ENCODE measurements at places on chromosomes 3 and 15.
A peak's percentile ranks its signal among the peaks of the same experiment; 100 is the strongest.

- DNase-seq: no peak
Measured at GRCh38 chr15:31330836-31331235, 4.2 kb downstream of the KLF13 start.

- no peak for DNase-seq
Measured at GRCh38 chr3:107629566-107629965, 106.8 kb downstream of the BBX start.

- no peak for DNase-seq
Measured at GRCh38 chr3:11138371-11138770, 15.9 kb upstream of the HRH1 start.

DNA sequence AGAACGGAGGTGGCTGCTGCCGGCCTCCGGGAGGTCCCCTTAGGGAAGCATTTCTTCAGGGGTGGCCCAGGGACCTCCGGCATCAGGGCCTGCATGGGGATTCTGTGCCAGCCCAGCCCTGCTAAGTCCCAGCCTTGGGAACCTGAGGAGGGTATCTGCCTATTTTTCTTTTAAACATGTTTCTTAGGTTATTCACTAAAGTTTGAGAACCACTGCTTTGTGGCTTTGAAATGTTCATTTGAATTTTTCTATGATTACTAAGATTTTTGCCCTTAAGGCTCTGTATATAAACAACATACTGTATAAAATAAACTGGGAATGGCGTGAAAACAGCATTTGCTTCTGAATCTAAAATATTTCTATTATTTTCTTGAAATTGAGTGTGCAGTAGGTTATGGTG is 24.4 kb downstream of the FAN1 start:
- no peak for DNase-seq

GRCh38 chr3:183255348-183255730 is 2.3 kb downstream of the B3GNT5 start:
- DNase-seq: no peak

DNA sequence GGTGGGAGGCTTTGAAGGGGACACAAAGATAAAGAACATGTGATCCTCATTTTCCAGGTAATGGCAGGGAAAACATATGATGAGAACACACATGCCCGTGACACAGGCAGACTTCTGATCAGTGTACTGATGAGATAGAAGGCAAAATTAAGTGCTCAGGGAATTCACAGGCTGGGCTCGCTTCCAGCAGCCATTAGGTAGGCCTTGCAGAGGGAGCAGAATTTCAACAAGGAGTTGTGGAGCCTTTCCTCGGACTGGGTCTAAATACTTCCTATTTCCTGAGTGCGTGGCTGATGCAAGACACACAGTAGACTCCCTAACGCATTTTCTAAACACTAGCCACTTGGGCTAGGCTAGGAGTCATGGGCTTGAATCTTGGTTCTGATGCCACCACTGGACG is 74.0 kb upstream of the ETV5 start:
- no peak for DNase-seq

DNA sequence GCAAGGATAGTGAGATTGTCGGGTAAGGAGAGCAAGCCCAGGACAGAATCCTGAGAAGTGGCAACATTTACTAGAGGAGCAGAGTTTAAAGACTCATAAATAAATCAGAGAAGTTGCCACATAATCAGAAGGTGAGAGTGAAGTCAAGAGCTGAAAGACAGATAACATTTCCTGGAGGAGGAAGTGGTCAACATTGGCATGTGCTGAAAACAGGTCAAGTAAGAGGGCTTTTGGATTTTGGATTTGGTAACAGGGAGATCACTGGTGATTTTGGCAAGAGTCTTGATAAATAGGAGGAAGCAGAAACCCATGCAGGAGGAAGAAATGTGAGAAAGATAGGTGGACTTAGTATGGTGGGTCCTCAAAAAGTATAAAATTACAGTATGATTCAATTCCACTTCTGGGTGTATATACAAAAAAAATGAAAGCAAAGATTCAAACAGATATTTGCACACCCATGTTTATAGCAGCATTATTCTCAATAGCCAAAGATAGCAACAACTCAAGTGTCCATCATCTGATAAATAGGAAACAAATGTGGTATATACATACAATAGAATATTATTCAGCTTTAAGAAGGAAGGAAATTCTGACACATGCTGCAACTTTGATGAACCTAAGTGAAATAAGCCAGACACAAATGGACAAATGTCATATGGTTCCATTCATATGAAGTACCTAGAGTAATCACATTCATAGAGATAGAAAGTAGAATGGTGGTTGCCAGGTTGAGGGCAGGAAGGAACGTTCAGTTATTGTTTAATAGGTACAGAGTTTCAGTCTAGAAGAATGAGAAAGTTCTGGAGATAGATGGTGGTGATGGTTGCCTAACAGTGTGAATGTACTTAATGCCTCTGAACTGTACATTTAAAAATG is 27.3 kb upstream of the MBNL1 start:
- no peak for DNase-seq

GRCh38 chr3:71614869-71615268 is 31.3 kb upstream of the FOXP1 start:
- DNase-seq: no peak

DNA sequence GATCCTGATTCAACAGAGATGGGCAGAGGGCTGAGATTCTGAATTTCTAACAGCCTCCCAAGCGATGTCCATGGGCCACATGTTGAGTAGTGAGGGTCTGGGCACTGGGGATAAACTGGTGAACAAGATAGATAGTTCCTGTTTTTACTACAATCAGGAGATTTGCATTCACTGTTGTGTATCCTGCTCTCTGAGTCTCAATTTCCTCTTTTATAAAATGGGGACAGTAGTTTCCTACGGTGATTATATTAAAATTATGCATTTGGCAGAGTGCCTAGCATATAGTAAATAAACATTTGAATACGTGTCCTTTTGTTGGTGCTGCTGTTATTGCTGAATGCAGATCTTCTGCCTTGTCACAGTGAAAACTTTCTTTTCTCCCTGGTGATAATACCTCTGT is 102.5 kb downstream of the MYH15 start:
- no peak for DNase-seq

DNA sequence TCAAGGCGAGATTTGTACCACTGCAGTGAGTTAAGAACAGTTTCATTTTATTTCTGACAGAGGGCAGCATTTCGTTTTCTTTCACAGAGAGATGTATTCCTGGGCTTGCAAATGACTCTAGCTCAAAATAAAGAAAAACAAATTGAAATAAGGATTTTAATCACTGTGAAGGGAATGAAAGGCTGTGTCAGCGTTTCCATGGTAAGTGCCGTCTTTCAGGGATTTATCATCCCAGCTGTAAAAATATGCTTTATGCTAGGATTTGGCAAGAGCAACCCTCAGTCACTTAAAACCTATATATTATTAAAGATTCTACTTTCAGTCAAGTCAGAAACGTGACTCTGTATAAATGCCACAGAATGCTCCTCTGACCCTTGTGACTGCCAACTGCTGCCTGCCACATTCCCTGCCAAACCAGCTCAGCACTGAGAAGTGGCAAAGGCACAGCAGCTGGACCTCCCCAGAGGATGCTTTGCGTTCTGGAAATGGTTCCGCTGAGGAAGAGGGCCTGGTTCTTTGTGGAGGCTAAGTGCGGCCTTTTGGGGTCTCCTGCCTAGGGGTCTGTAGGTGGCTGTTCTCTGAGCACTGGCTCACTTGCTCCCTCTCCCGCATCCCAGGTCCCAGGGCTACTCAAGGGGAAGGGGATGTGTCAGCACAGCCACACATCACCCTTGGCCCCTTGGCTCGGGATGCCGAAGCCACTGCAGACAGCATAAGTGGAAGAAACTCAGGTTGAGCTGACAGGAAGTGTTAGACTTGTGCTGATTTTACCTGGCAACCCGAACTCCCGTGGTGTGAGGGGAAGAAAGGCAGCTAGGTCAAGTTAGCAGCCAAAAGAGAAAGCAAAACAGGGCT is 56.6 kb upstream of the POMGNT2 start:
- DNase-seq: peak; percentile 19

- no peak for DNase-seq
Measured at GRCh38 chr15:71551566-71551965, 258.8 kb upstream of the NR2E3 start.

DNA sequence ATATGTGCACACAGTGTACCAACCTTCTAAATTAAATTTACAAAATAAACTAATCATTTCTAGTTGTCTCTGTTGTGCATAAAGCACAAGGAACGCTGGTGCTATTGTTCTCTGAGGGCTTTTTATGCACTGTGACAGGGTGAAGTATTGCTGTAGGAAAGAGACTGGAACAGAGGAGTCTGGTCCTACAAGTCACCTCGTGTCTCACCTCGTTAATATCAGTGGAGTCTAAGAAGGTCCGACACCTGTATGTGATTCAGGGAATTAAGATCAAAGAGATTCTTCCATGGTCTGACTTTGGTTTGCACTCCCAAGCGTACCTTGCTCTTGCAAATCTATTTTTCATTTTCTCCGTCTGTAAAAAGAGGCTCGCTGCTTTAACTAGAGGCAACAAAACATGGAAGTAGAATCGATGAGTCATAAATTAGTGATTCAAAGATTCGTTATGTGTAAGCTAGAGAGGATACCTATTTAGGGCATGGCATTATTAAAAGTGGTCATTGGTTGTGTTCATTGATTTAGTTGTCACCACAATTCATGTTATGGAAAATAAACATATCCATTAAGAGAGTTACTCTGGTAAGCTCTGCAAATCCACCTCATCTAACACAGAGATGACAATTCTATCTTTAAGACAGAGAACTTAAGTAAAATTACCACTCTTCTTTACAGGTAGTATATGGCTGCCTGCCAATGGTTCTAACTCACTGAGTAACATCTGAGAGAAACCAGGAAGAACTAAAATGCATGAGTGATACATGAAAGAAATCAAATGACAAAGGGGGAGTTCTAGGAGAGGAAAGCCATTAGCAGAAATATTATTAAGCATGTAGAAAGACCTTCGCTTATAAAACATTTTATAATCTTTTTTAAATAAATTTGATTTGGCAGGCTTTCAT is 219.4 kb upstream of the GBE1 start:
- DNase-seq: no peak

DNA sequence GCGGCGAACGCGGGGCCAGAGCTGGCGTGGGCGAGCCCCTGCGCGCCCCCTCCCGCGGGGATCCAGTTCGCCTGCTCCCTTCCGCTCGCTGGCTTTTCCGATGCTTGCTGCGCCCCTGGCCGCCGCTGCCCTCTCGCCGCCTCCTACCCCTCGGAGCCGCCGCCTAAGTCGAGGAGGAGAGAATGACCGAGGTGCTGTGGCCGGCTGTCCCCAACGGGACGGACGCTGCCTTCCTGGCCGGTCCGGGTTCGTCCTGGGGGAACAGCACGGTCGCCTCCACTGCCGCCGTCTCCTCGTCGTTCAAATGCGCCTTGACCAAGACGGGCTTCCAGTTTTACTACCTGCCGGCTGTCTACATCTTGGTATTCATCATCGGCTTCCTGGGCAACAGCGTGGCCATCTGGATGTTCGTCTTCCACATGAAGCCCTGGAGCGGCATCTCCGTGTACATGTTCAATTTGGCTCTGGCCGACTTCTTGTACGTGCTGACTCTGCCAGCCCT is 721 bp downstream of the P2RY1 start:
- DNase-seq: no peak

DNA sequence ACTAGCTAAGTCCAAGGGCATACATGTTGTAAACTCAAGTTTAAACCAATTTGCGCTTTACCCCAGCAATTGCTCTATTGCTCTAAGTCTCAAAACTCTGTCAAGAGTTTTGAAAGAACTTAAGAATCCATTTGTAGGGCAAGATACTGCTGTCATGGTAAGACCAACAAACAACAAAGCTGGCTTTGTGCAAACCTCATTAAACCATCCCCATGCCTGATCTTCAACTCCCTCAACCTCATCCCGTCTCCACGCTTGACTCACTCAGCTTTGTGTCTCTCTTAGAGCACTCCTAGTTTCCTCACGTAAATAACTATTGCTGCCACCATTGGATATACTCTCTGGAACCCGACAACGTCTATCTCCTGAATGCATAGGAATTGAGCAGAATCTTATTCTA is 20.6 kb upstream of the ARHGEF26 start:
- no peak for DNase-seq

DNA sequence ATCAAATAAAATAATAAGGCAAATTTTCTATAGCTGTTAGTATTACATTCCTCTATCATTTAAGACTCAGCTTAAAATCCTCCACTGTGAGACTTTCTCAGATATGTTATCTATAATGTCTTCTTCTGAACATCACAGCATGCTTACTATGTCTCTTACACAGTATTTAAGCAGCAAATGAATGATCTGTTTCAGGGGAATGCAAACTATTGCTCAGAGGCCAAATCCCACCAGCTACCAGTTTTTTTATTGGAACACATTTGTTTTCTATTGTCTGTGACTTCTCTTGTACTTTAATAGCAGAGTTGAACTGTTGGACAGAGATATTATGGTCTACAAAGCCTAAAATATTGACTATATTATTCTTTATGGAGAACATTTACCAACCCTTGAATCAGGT is 59.6 kb downstream of the C3orf38 start:
- no peak for DNase-seq

- no peak for DNase-seq
Measured at GRCh38 chr3:129415378-129415777, 13.1 kb downstream of the EFCAB12 start.

DNA sequence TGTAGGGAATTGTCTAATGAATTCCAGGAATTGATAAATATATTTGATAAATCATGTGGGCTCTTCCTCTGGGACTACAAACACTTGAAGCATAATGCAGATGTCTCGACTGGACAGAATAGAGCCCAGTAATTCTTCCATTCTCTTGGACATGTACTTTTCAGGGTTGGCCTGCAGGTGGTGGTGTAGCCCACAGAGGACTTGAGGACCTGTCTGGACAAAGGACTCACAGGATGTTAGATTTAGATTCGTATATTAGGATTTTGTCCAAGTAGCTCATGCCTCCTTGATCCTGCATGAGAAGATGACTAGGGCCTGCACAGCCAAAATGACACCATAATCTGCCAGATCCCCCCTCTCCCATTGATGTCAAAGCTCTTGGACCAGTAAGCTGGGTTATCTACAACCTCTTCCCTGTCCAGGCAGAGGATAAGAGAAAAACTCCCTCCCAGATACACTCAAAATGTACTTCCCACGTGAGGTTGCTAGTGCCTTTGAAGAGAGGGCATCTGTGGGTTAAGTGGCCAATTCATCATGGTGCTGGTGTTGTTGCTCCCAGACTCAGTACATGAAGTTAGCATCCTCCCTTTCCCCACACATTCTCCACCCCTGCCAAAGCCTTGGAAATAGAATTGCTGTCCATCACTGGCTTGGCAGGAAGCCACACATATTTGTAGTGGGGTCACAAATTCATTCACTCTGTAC is 88.6 kb upstream of the ZNF280D start:
- peak; percentile 8 for DNase-seq

All from stimulated activated naive CD4-positive, alpha-beta T cell treated with Interleukin-2 at 50 U/mL for 16 hours (primary cell).